ENCODE measurements at places on chromosomes 1 and 21. TPM values are rescaled to one million over a fixed set of nuclear protein-coding genes. Genes with fewer than 3 reads are reported as not detected.

The SLAMF6 gene
- 0.12 TPM for total RNA-seq

The RAB25 gene
- 34.3 TPM for total RNA-seq

The DAB1 gene
- 2.8 TPM for total RNA-seq

The PLA2G2C gene
- not detected for total RNA-seq

The HSPA6 gene
- total RNA-seq = 26.2 TPM

The SH2D1B gene
- 0.35 TPM for total RNA-seq

The OR6N1 gene
- not detected for total RNA-seq

Measured in metanephros (tissue), 2 donors.